ENCODE measurements at places on chromosomes 7 and 10. TPM values are rescaled to one million over a fixed set of nuclear protein-coding genes. Genes with fewer than 3 reads are reported as not detected.

Gene DYNC1I1
- 23.1 TPM for total RNA-seq

Gene EN2
- not detected for total RNA-seq

Gene FAM25C
- total RNA-seq, result not detected

Gene KNDC1
- 9.6 TPM for total RNA-seq

Gene ZNF862
- 8.3 TPM for total RNA-seq

Gene CFAP70
- total RNA-seq, result 0.82 TPM

Gene ZNF239
- 2.3 TPM for total RNA-seq

All from endodermal cell (in vitro differentiated cells).